ENCODE measurements at places on chromosomes 1 and 21.
A peak's percentile ranks its signal among the peaks of the same experiment; 100 is the strongest.

DNA sequence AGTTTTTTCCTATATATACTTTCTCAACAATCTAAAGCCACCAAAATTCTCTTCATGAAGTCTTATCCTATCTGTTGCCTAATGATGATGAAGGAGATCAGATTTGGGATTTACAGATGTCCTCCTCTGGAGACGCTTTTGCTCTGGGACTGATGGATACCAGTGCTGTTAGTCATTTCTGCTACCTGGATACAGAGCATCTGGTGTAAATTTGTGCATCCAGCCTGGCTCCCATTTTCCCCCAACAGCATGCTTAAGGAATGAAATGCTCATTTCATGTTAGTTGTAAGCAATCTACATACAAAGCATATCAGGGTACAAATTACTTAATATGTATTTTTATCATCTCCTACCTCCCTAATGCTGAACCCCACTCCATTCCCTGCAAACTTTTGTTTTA is 57.7 kb downstream of the HNRNPR start:
- DNase-seq, result no peak

DNA sequence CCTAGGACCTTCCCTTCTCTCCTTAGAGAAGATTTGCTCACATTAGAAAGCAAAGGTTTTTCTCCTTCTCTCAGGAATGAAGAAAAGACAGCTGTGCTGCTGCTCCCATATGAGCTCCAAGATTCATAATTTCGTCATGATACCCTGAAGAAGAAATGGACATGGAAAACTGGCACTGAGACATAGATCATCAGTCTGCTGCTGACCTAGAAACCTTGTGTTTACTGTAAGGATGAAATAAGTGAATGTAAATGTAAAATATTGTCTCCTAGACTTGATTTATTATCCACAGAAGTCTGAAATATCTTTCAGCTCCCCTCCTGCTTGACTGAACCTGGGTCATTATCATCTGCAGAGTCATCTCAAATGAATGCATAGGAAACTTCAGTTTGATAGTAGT is 77.9 kb downstream of the ZC3H11B start:
- no peak for DNase-seq

- DNase-seq, result no peak
Measured at GRCh38 chr21:25625036-25625435, 14.0 kb upstream of the JAM2 start.

DNA sequence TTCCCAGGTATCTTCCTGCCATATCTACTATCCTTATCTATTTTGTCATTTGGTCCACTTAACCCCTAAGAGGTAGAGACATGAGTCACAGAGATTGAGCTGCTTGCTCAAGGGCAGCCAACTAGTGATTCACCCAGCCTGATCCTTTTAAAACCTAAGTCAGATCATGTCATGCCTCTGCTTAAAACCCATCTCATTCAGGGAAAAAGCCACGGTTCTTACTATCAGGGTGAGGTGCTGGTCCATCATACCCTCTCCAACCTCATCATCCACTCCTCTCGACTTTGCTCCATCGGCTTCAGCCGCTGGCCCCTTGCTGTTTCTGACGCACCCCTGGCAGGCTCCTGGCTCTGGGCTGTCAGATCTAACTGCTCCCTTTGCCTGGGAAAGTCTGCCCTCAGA is 14.4 kb upstream of the PPP1R15B start:
- DNase-seq, result no peak

DNA sequence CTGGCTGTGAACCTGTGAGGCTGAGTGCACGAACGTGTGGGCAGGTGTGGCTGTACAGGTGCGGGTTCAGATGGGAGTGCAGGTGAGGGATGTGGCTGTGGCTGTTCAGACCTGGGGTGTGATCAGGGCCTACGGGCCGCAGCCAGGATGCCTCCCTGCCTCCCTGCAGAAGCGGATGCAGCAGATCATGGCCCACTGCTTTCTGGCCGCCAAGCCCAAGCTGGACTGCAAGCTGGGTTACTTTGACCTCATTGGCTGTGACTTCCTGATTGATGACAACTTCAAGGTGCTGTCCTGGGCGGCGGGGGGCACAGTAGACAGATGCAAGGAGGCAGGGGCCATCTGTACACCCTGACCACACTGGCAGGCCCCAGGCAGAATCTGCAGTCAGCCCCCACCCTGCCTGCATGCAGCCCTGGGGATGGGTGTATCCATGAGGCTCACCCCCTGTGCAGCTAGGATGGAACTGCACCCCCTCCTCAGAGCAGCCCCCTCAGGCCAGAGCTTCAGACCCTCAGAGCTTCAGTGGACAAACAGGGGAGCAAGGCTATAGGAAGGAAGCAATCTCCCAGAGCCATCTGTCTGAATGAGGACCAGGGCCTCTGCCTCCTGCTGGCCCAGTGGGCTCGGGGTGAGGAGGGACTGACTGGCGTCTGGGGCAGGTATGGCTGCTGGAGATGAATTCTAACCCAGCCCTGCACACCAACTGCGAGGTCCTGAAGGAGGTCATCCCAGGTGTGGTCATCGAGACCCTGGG is 9.8 kb downstream of the TNFRSF18 start:
- DNase-seq, result no peak

DNA sequence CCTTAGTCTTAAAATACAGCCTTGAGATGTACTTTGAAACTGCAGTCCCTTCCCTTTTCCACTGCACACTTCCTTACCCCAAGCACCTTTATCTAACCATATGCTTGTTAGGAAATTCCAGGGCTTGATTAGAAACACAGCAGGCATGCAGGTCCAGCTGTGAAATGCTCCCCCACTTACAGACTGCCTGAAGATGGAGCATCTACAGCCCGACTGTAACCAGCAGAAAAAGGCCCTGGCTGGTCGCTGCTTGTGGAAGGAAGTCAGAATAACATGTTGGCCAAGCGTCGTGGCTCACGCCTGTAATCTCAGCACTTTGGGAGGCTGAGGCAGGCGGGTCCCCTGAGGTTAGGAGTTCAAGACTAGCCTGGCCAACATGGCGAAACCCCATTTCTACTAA is 37.2 kb downstream of the VN1R5 start:
- no peak for DNase-seq

- no peak for DNase-seq
Measured at GRCh38 chr1:151578941-151579340, 32.9 kb upstream of the SNX27 start.

DNA sequence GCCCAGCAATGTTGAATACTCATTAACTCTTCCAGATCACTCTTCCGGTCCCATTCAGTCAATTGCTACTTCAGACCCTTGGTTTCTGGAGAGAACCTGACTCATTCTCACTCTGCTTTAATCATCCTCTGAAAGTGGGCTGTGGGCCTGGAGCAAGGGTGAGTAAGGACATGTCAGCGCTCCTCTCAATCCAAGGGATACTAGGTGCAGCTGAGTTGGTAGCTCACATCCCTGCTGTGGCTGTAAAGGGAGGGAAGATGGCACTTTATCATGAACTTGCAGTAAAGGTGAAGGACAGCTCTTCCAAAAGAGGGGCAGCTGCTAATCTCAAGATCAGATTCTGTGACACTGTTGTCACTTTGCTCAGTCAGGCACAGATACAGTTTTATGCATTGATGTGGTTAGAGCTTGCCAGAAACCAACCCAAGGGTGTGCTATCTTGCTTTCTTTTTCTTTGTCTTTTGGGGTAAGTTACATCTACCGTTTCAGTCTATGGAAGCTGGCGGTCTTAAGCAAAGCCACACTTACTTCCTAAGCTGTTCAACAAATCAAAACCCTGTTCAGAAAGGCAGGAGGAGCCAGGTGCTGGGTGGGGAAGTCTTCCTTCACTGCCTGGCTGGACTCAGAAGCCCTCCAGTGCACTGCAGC is 26.5 kb upstream of the NTPCR start:
- DNase-seq, result peak; percentile 73

- DNase-seq, result peak; percentile 79
Measured at GRCh38 chr1:100927276-100927675, 31.4 kb downstream of the SLC30A7 start.

- peak; percentile 3 for DNase-seq
Measured at GRCh38 chr1:179327679-179328078, 34.1 kb downstream of the SOAT1 start.

- peak; percentile 11 for DNase-seq
Measured at GRCh38 chr21:33089395-33090119, 19.6 kb downstream of the OLIG1 start.

DNA sequence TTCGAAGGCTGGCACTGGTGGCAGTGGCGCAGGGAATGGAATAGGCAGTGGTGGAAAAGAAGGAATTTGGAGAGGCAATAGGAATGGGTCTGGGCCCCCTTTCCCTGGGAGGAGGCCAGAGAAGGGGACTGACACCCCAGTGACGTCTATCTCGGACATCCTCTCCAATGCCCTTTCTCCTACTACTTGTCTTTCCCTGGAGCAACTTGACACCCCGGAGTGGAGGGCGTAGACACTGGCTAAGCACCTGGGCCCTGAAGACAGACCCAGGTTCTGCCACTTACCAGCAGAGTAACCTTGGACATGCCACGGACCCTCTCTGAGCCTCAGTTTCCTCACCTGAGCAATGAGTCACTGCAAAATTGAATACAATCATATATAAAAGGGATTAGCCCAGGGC is 86.8 kb downstream of the CAMK2N1 start:
- no peak for DNase-seq

DNA sequence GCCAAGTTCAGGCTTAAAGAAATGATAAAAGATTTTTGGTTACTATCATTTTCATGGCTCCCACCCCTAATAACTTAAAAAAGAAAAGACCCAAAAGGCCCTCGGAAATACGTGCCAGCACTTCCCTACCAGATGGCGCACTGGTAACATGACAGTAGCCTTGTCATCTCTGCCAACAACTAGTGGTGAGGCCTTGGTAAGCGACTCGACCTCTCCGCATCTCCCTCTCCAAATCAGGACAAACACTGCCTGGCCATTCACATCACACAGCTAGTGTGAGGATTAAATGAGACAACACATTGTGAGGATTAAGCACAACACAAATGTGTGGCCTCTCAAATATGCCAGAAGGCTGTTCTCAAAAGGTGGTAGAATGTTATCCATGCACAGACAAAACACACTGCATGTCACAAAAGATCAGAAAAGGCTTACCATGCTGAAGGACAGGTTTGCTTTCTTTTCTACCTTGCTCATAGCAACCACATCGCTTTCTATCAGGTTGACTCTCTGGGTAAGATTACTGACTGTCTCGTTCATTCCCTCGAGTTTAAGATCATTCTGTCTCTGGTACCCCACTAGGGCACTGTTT is 16.4 kb downstream of the TEX38 start:
- no peak for DNase-seq

DNA sequence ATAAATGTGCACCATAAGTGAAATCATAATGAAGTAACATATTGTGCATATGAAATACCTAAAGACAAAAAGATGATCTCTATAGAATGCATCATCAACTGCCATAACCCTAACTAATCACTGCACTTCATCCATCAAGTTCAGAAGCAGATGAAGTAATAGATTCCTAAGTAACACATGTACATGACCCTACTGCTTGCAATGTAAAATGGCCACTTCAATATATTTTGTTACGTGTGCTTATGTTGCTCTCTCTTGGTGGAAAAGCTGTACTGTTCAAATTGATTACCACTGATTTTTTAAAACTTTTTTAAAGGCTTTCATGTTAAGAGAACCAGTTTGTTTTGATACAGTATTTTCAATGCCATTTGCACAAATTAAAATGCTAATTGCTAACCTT is 141.8 kb downstream of the TTLL7 start:
- DNase-seq, result no peak

GRCh38 chr1:96214982-96215381 is 506.6 kb upstream of the PTBP2 start:
- no peak for DNase-seq

DNA sequence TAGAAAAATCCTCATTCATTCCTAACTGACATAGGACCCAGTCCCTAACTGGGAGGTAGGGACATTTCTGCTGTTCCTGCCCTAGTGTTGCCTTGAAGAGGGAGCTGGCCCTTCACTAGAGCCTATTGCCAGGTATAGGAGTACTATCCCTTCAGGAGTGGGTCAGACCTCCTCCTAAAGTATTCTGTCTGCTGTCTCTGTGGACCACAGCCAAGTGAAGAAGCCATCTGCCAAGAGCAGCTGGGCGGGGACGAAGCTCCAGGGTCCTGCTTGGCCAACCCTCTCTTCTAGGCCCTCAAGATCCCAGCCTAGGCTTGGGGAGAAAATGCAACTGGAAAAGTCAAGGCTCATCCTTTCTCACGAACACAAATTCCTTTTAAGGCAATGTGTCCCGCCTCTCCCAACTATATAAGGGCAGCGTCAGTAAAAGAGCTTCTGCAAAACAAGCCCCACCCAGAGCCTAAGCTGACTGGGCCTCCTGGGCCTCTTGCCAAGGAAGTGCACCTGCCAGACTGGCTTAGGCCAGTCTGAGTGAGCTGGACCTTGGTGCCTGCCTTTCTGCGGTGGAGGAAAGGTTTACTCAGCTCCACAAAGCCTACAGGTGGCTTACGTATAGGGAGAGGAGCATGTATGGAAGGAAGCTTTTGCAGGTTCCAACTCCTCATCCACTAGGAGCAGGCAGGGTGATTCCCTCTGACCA is 638 bp upstream of the TUFT1 start:
- DNase-seq, result peak; percentile 43

DNA sequence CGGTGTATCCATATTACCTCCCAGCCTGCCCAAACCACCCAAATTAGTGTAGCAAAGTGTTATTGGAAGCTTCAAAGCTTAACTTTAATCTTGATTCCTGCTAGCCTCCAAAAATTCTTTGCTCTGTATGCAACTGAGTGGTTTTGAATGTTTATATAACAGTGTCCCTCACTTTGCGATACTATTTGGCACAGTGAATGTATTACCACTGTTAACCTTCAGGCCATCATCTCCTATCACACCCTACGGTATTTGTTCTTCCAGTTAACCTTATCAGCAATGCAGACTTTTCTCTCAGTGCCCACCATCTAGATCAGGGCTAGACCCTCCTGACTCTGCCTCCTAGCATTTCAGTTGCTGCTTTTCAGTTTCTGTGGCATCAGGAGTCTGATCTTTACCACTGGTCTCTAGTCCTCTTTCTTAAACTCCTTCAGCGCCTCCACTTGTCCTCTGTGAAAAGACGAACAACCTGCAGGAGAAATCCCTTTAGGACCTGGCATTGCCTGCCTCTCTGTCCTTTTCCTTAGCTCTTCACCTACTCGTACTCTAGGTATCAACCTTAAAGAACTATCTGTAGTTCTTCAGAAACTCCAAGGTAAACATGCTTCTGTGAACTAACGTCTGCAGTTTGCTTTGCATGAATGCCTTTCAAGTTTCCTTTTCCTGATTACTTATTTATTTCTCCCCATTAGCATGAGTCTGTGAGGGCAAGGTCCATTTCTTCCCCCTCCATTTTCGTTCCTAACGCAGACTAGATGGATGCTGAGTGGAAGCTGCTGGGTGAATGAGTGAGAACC is 71.7 kb downstream of the SNX7 start:
- no peak for DNase-seq

- no peak for DNase-seq
Measured at GRCh38 chr1:243489681-243490546, 234.1 kb downstream of the SDCCAG8 start.

DNA sequence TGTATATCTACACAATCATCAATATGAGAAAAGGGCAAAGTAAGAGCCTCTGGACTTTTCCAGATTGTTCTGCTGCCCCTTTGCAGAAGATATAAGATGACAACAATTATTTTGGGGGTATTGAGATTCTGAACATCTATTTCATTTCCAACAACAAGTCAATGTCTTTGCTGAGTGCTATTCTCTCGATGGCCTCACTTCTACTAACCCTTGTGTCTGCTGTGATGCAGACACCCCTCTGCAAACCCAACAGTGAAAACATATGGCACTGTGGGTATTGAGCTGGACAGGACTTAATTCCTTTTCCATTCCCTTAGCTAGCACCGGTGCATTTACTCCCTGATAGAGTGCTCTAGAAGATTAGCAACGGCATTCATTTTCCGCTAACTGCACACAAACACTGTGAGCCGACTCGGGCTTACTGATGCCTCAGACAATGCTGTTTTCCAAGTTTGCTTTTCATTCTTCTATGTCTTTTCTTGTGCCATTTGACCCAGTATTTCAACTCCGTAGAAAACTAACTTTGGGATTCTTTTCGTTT is 33.4 kb upstream of the SMYD2 start:
- DNase-seq, result no peak

Data from CD4-positive, alpha-beta T cell treated with Interleukin-4 for 1 hour (primary cell).